HT-29 (cell line): ENCODE measurements at places on chromosomes 13 and 19.
A peak's percentile ranks its signal among the peaks of the same experiment; 100 is the strongest.

- peak; percentile 79 for DNase-seq
Observed at GRCh38 chr19:2952953-2953481, 8.2 kb upstream of the ZNF77 start.

- DNase-seq: no peak
Observed at GRCh38 chr19:32022731-32023563, 322.5 kb upstream of the ZNF507 start.

- no peak for DNase-seq
Observed at GRCh38 chr13:51330791-51331190, 8.7 kb upstream of the SERPINE3 start.

GRCh38 chr19:15332311-15332996 lies at the start of gene BRD4:
Gene BRD4, minus strand, starts transcription at chr19:15332539. Its CDS starts 59,440 bp downstream, at chr19:15273099.
- DNase-seq: peak; percentile 30

GRCh38 chr19:29404951-29405727 lies 120.7 kb upstream of the VSTM2B start:
- peak; percentile 53 for DNase-seq

- DNase-seq: no peak
Observed at GRCh38 chr13:113731192-113732175, 27.5 kb upstream of the TMEM255B start.

GRCh38 chr19:28456252-28456651 lies 756.7 kb downstream of the UQCRFS1 start:
- no peak for DNase-seq

DNA sequence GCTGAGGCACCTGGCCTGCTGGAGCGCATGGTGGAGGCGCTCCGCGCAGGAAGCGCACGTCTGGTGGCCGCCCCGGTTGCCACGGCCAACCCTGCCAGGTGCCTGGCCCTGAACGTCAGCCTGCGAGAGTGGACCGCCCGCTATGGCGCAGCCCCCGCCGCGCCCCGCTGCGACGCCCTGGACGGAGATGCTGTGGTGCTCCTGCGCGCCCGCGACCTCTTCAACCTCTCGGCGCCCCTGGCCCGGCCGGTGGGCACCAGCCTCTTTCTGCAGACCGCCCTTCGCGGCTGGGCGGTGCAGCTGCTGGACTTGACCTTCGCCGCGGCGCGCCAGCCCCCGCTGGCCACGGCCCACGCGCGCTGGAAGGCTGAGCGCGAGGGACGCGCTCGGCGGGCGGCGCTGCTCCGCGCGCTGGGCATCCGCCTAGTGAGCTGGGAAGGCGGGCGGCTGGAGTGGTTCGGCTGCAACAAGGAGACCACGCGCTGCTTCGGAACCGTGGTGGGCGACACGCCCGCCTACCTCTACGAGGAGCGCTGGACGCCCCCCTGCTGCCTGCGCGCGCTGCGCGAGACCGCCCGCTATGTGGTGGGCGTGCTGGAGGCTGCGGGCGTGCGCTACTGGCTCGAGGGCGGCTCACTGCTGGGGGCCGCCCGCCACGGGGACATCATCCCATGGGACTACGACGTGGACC lies 9.7 kb upstream of the STRN4 start:
- DNase-seq: no peak

DNA sequence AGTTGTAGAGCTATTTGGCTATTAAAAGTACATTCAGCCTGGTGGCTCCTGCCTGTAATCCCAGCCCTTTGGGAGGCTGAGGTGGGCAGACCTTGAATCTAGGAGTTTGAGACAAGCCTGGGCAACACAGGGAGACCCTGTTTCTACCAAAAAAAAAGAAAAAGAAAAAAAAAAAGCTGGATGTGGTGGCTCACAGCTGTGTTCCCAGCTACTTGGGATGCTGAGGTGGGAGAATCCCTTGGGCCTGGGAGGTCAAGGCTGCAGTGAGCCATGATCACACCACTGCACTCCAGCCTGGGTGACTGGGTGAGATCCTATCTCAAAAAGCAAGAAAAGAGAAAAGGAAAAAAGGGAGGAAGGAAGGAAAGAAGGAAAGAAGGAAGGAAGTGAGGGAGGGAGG lies 9.6 kb upstream of the IZUMO2 start:
- DNase-seq: no peak

GRCh38 chr13:19048381-19048780 lies 133.2 kb downstream of the TUBA3C start:
- DNase-seq: no peak

DNA sequence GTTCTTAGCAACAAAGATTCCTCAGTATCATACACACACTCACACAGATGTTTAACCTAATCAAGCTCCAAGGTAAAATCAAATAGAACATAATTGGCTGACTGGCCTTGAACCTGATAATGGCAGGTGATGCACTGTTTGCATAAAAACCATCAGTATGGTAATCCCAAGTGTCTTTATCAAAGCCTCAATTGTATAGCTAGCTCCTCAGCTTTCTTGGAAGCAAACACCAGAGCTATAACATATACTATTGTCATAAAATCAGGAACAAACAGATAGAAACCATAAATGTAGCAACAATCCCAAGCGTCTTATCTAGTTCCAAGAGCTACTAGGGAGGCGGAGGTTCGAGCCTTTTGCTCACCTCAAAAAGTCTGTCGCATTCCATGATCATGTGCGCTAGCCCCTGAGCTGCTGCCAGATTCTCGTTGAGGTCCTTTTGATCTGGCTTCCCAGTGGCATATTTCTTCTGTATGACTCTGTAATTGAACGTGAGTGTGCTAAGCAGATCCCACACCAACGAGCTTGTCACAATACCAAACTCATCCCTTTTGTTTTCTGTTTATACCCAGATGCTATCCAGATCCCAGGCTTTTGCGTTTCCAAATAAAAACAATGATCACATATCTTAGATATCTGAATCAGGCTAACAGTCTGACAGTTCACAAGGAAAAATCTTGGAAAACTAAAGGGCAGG lies 95.3 kb downstream of the KL start:
- DNase-seq: no peak

DNA sequence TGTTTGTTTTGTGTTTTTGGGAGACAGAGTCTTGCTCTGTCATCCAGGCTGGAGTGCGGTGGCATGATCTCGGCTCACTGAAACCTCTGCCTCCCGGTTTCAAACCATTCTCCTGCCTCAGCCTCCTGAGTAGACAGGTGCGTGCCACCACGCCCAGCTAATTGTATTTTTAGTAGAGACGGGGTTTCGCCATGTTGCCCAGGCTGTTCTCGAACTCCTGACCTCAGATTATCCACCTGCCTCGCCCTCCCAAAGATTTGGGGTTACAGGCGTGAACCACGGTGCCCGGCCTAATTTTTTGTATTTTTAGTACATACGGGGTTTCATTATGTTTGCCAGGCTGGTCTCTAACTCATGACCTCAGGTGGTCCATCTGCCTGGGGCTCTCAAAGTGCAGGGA lies 8.3 kb upstream of the ZNF681 start:
- DNase-seq: no peak

DNA sequence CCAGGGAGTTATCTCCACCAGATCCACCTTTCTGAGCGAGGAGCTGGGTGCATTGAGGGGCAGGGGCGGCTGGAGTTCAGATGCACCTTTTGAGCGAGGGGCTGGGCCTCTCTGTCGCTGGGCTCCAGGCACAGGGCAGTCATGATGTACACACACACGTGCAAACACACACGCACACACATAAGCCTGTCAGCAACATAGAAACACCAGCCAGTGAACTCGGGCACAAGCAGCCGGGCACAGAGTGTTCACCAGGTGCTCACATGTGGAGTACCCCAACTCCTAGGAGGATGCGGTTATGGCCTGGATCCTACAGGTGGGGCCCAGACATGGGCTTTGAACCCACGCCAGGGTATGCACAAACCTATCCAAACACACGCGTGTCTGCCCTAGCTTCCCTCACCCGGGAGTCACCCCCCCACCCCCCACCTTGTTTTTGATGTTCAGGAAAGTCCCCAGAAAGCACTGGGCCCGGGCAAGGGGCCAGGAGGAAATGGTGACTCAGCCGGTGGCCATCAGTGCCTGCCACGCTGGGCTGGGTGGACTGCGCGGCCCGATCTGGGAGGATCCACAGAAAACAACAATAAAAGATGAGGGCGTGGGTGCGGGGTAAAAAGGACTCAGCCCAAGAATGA lies 13.3 kb downstream of the ARRDC2 start:
- peak; percentile 74 for DNase-seq

DNA sequence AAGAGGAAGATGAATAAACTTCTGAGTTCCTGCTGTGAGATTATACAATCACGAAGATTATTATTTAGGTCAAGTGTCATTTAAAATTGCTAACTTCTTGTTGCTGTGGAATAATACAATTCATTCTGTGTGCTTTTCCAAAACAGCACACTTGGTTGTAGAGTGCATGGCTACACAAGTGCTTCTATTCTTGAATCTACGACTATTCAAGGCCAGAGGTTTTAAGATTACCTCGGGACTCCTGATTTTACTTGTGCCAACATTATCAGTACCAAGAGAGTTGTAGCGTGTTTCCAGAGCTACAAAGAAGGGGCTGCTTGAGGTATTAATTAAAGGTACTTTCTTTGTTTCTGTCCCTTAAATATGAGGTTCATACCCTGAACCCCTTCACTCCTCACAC lies 234.0 kb upstream of the PCDH9 start:
- no peak for DNase-seq

- no peak for DNase-seq
Observed at GRCh38 chr13:90448466-90449037, 898.9 kb upstream of the MIR17HG start.

DNA sequence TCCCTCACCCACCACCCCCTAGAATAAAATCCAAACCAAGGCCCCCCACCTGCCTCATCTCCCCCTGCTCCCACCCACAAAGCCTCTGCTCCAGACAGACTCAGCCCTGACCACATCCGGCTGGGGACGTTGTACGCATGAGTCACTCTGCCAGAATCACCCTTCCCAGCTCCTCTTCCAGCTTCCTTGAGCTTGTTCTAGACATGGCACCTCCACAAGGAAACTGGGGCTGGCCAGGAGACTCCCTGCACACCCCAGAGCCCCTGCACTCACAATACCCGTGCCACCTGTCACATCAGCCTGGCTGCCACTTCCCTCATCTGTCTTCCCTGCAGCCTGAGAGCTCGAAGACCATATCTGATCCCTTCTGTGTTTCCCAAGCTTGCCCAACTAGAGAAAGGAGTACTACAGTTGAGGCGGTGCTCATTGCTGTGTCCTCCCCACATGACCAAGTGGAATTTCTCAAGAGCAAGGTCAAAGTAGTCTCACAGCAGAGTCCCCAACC lies 9.7 kb downstream of the DEDD2 start:
- peak; percentile 89 for DNase-seq

DNA sequence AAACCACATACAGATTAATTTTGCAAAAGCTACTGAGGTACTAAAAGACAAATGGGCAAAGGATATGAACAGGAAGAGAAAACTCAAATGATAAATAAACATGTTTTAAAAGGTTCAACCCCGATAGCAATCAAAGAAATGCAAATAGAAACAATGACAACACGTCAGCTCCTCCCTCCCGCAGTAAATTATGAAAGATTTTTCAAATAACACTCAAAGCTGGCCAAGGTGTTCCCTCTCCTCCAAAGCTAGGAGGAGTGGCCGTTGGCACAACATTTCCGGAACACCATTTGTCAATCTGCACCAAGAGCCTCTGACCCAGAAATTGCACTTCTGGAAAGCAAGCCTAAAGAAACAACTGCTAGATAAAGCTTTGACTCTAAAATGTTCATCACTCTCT lies 28.3 kb downstream of the INSR start:
- DNase-seq: peak; percentile 36

DNA sequence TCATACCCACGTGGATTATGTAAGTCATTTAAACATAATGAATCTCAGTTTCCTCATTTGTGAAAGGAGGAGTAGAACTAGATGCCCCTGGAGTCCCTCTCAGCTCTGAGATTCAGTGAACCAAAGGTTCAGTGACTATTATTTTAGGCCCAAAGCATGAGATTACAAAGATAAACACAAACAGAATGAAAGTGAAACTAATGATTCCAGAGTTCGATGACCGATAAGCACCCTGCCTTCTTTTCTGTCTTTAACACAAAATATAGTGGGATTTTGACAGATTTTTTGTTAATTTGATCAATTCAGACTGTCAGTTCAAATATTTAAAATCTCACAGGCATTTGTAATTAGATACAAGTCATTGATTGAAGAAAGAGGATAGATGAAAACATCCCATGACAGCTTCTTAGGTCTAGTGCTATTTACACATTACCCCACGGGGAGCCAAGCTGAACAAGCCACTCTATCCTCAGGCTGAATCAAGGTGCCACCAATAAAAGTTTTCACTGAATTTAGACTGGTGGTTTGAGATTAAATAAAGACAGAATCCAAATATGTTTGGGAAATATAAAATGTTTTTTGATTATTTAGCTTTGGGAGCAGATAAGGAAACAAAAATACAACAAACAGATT lies 64.6 kb upstream of the RAP2A start:
- DNase-seq: no peak

- no peak for DNase-seq
Observed at GRCh38 chr19:41623360-41623759, 3.5 kb downstream of the CEACAM4 start.

GRCh38 chr13:113953561-113953960 lies 20.3 kb downstream of the C13orf46 start:
- no peak for DNase-seq

GRCh38 chr13:31801088-31801487 lies 61.8 kb downstream of the RXFP2 start:
- no peak for DNase-seq

DNA sequence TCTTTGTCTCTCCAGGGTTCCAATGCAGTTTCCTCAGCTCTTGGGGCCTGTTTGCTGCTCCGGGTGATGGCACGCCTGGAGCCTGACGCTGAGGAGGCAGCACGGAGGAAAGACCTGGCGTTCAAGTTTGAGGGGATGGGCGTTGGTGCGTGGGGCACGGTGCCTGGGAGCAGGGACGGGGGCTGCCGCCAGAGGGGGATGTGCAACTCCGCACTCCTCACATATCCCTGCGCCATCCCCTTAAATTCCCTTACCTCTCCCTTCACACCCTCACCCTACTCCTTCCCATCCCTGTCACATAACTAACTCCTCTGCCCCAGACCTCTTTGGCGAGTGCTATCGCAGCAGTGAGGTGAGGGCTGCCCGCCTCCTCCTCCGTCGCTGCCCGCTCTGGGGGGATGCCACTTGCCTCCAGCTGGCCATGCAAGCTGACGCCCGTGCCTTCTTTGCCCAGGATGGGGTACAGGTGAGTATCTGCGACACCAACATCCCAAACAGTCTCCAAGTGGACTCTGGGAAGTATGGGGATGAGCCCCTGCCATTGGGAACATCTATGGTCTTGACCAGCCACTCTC lies 31.1 kb downstream of the TRPM4 start:
- no peak for DNase-seq

GRCh38 chr19:18397242-18398202 lies at the start of gene LRRC25:
Gene LRRC25, minus strand, starts transcription at chr19:18397622. Its CDS starts 659 bp downstream, at chr19:18396963.
- DNase-seq: no peak

- no peak for DNase-seq
Observed at GRCh38 chr13:64626105-64626504, 2604.0 kb downstream of the PCDH9 start.

DNA sequence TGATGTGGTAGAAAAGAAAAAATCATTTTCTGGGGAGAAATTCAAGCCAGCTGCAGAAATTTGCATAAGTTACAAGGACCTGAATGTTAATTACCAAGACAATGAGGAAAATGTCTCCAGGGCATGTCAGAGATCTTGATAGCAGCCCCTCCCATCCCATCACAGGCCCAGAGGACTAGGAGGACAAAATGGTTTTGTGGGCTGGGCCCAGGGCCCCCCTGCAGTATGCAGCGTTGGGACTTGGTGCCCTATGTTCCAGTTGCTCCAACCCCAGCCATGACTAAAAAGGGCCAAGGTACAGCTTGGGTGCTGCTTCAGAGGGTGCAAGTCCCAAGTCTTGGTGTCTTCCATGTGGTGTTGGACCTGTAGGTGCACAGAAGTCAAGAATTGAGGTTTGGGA lies 76.6 kb upstream of the SOX1 start:
- DNase-seq: no peak
